ENCODE measurements at places on chromosomes 2 and 18.

DNA sequence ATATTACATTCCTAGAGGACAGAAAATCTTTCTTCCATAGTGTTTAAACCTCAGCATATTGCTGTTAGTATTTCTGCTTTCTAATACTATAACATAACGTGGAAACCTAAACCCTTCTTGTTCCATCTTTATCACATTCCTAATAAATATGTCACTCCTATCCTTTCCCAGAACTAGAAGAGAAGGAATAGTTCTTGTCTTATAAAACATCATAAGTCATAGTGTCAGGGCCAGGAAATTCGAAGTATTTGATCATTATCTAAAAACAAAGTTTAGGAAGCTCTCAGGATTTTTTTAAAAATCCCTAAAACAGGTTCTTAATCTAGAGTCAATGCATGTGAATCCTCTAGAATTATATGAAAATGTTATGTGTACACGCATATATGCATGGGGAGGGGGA lies 2.0 kb downstream of the NHEJ1 start:
- DNase-seq, result no peak

- DNase-seq, result no peak
Measured at GRCh38 chr2:227482638-227483340, 10.8 kb downstream of the AGFG1 start.

DNA sequence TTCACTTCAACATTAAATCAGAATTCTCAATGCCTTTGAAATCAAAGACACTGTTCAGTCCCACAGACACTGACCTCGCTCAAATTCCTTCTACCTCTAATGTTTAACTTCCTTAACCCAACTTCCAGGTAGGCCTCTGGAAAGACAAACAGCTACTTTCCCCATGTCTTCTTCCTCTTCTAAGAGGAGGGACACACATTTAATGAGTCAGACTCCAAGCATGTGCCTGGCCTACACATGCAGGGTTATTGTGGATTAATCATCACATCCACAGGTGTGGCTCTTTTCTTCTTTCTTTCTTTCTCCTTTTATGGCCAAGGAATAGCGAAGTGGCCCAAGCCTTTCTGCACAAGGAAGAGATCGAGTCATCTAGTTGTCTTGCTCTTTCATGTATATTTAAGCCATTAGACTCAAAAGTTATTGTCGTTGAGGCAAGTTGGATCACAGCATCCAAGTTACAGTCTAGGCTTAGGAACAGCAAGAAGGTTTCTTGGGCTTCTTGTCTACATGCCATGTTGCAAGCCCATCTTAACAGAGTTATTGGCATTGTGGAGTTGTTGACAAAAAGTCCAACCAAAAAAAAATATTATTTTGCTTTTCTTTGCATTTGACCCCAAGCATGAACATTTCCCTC lies 387.8 kb downstream of the IRS1 start:
- DNase-seq, result no peak

DNA sequence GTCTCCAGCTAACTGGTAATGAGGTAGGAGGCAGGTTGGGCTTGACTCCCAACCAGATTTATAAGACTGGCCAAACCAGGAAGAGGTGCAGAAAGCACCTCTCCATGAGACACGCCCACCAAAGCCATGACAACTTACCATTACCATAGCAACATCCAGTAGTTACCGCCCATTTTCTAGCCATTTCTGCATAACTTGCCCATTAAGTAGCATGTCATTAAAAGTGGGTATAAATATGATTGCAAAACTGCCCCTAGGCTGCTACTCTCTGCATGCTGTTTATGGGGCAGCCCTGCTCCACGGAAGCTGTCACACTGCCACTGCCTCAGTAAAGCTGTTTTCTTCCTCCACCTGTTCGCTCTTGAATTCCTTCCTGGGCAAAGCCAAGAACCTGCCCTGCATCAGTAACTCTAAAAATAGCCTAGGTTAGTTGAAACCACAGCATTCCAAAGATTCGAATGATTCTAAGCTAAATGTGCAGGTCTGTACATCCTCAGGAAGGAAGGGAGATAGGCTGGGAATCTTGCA lies 131.9 kb downstream of the ATL2 start:
- no peak for DNase-seq

- DNase-seq, result no peak
Measured at GRCh38 chr2:134675314-134675713, 43.5 kb downstream of the TMEM163 start.

GRCh38 chr18:74479486-74480148 lies 16.5 kb upstream of the CNDP2 start:
- DNase-seq, result no peak

GRCh38 chr2:26136451-26136850 lies 36.4 kb upstream of the GAREM2 start:
- peak; percentile 90 for DNase-seq

DNA sequence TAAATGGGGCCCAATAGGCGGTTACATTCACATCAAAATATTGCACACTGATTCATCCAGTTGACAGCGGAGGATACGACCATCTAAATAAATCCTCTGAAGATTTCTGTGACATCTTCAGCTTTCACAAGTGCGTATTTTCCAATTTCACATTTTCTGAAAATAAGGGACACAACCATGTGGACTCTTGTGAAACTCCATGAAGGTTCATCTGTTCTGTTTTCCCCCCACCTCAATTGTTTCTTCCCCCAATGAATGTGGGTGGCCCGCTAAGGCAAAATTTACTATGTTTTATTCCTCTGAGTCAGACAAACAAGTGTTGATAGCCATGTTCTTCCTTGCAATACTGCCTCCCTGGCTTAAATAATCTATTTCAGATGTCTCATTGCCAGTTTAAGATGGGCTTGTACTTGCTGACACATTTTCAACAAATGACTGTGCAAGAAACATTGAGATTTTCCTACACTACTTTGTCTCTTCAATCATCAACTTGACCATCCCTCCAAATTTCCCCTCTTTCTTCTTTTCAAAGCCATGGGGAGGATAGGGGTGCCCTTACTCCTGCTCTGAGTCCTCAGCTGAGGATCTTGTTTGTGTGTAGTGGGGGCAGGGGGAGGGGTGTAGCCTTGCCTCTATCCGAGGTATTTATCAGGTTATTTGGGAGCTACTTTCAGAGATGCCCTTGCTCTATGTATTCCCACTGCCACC lies 78.2 kb downstream of the BCL11A start:
- no peak for DNase-seq

- peak; percentile 54 for DNase-seq
Measured at GRCh38 chr2:143607231-143608062, 478.2 kb downstream of the ARHGAP15 start.

- DNase-seq, result no peak
Measured at GRCh38 chr18:3059272-3059671, 46.3 kb upstream of the LPIN2 start.

DNA sequence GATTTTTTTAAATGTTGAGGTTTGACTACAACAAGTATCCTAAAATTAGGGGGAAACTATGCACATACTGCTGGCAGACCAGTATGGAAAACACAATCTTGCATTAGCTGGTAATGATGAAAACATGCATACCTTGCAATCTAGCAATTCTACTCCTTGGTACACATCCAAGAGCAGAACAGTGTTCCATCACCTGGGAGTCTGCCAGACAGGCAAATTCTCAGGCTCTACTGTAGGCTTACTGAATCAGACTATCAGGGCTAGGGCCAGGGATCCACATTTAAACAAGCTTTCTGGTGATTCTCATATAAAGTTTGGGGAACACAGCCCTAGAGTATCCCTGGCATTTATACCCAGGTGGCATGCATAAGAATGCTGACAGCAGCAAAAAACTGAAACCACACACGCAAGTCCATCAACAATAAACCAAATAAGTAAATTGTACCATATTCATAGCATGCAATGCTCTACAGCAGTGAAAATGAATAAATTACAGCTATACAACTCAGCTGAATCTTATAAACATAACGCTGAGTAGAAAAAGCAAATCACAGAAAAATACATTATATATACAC lies 13.6 kb downstream of the CDH2 start:
- no peak for DNase-seq

- DNase-seq, result no peak
Measured at GRCh38 chr2:25043241-25043867, 1.5 kb downstream of the EFR3B start.

GRCh38 chr18:24536834-24537233 lies 76.4 kb downstream of the HRH4 start:
- DNase-seq, result no peak

DNA sequence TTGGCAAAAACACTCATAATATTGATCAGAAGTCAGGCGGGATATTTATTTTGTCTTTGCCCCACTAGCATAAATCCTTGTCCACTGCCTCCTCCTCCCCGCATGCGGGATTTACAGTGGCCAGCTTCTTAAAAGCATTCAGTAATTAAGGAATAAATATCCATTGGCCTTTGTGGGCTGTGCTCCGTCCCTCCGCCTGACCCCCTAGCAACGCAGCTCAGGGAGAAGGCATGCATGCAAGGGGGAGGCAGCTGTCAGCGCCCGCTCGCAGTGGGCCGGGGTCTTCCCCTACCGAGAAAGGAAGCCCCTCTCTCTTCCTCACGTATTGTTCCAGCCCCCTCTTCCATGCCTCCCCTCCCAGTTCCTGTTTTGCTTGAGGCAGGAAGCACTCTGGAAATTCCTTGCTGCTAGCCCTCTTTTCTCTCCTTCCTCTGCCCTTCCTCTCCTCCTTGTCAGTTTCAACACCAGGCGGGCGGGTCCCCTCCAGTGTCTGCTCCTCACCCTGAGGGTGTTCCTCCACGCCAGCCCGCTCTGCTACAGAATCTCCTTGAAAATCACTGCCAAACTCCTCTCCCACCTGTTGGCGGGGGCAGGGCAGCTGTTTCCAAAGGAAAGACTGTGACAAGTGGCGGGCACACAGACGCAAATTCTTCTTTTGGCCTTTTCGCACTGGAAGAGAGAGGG lies 60.1 kb downstream of the GBX2 start:
- DNase-seq, result no peak

GRCh38 chr2:70936979-70937811 lies 1.5 kb downstream of the ATP6V1B1 start:
- no peak for DNase-seq

DNA sequence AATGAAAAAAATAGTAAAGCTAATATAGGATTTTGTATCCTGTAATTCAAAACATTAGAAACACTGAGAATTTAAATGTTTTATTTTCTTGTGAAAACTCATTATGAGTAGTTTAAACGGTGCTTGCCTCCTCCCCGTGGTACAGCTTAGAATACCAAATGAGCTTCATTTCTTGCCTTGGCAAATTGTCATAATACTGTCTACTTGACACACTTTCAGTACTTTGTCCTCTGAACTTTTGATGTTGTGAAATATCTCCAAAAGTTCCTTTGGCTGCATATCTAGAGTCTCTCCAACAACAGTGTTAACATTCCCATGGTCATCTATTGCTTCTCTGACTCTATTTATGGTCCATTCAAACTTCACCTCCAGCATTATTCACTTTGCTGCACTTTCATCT lies 61.9 kb upstream of the EPB41L5 start:
- no peak for DNase-seq

- no peak for DNase-seq
Measured at GRCh38 chr2:142893241-142893640, 15.8 kb downstream of the KYNU start.

- DNase-seq, result no peak
Measured at GRCh38 chr2:217325816-217326215, 466.0 kb upstream of the TNP1 start.

DNA sequence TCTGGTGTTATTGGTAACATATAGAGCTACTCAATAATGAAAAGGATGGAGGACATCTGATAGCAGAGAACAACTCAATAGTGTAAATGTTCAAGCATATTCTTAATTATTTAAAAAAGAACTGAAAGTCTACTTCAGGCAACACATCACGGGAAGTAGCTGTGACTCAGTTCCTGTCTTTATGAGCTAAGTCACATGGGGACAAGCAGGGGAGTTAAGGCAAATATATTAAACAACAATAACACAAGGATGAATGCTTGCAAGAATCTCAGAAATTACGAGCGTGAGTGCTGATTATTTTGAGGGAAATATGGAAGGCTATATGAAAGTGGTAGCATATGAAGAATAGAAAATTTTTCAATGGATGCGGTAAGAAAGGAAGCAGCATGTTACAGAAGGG lies 4.0 kb upstream of the HNMT start:
- DNase-seq, result no peak

DNA sequence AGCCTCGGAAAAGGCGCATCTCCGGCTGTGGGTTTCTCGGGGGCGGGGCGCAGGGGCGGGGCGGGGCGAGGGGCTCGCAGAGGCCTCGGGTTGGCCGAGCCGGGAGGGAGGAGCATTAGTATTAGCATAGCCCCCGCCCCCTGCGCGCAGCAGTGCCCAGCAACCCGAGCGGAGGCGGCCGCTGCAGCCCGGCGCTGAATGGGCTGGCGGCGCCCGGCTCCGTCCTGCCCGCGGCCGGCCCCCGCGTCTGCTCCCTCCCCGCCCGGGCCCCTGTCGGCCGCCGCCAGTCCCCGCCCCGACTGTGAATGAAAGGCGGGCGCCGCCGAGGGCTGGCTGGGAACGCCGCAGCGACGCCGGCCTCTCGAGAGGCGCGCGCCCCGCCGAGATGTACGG lies at the start of gene EFR3B:
Gene EFR3B, plus strand, starts transcription at position 149 of the 393 bp plus-strand sequence. Its CDS starts 237 bp downstream, at position 386.
- DNase-seq, result peak; percentile 97

DNA sequence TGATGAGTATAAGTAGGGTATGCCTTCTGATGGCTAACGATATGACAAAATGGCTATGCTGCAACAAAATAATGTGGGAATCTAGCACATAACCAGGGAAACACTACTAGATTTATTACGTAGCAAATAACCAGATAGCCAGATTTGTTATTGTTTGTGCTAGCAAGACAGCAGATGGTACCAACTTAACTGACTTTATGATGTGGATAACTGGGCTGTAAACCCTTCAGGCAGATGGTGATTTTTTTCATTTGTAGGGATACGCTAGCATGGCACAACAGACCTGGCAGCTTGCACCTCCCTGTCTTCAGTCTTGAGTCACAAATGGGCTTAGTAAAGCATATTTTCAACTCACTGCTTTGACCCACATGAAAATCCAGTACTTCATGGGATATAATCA lies 48.7 kb downstream of the PRELID3A start:
- no peak for DNase-seq

- DNase-seq, result no peak
Measured at GRCh38 chr18:35387152-35387571, 10.0 kb upstream of the ZNF396 start.

DNA sequence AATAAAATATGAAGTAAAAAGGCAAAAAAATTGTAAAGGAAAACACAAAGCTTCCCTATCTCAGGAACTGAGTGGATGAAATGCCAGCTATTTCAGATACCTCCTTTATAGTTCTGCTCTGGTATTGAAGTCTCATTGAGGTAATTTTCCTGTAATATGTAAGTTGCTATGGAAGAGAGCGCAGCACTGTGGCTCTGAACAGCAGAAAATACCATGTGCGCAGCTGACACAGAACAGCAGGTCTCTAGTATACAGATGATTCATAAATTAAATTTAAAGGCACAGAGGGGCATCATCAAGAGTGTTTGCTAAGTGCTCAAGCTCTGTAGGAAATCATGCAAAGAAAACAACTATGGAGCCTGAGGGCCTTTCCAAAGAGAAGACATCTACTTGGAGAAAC lies 315.3 kb upstream of the CDH7 start:
- DNase-seq, result no peak

- DNase-seq, result no peak
Measured at GRCh38 chr18:55501982-55502710, 85.8 kb downstream of the TCF4 start.

GRCh38 chr2:60422826-60423483 lies 130.5 kb downstream of the BCL11A start:
- no peak for DNase-seq
